PC-9 (cell line): ENCODE measurements at places on chromosomes 4 and X.

- DNase-seq, result no peak
Measured at GRCh38 chr4:23390246-23390645, 499.6 kb downstream of the PPARGC1A start.

DNA sequence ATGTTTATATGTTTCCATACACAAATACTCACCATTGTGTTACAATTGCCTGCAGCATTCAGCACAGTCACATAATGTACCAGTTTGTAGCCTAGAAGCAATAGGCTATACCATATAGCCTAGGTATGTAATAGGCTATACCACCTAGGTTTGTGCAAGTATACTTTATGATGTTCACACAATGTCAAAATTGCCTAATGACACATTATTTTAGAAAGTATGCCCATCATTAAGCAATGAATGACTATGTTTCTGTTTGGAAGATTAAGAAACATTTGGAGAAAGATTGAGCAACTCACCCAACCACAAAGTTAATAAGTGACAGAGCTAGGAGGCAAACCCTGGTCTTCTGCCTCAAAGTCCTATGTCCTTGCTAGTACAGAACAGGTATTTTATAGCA, 96.8 kb upstream of the GRIA3 start:
- no peak for DNase-seq

DNA sequence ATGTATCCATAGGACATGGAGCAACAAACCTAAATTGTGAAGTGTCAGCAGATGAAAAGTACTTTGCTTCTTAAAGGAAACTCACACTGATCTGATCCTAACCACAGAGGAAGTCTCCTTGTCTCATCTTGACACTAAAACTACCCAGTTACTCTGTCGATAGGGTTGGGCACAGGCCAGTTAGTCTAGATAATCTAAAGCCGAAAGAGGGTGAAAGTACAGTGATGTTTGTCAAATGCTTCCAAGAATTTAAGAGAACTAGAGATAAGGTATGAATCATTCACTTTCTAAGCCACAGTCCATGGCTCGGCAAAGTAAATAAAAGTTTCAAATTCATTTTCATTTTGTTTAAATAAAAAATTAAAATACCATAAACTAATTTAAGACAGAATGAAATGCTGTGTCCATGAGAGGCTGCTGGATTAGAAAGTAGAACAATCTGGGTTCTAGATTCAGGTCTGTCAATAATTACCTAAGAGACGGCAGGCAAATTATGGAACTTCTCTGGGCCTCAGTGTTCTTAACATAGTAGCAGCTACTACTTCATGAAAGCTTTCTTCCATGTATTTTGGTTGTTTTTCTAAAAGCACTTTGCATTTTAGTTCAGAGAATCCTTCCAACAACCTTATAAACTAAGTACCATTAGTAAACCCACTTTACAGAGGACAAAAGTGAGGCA, 176.7 kb downstream of the LDB2 start:
- no peak for DNase-seq

DNA sequence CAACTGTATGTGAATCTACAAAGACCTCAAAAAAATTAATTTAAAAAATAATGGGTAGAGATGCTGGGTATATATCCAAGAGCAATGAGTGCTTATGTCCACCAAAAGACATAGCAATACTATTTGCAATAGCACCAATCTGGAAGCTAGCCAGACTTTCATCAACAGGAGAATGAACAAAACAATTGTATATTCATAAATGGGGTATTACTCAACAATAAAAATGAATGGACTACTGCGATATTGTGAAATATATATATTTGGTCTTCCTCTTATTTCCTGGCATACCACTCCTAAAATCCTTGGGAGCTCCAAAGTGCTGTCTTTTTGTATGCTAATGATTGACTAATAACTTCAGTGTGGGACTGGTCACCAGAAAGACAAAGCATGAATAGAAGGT, 77.5 kb downstream of the MSN start:
- DNase-seq, result no peak

GRCh38 chrX:132426695-132427281, 62.0 kb downstream of the MBNL3 start:
- no peak for DNase-seq

GRCh38 chr4:78796526-78796925, 20.4 kb downstream of the BMP2K start:
- no peak for DNase-seq

- DNase-seq, result no peak
Measured at GRCh38 chr4:7291372-7292114, 99.2 kb downstream of the SORCS2 start.

- DNase-seq, result no peak
Measured at GRCh38 chr4:145868637-145869409, 69.8 kb downstream of the ZNF827 start.

GRCh38 chrX:46376246-46376885, 168.9 kb downstream of the ZNF674 start:
- peak; percentile 26 for DNase-seq

GRCh38 chr4:154743683-154744340, at the start of gene LRAT:
LRAT (plus strand) TSS chr4:154744000; CDS start chr4:154744327, 327 bp downstream.
- peak; percentile 81 for DNase-seq

GRCh38 chr4:100198061-100198460, 7.8 kb upstream of the DDIT4L start:
- DNase-seq, result no peak

DNA sequence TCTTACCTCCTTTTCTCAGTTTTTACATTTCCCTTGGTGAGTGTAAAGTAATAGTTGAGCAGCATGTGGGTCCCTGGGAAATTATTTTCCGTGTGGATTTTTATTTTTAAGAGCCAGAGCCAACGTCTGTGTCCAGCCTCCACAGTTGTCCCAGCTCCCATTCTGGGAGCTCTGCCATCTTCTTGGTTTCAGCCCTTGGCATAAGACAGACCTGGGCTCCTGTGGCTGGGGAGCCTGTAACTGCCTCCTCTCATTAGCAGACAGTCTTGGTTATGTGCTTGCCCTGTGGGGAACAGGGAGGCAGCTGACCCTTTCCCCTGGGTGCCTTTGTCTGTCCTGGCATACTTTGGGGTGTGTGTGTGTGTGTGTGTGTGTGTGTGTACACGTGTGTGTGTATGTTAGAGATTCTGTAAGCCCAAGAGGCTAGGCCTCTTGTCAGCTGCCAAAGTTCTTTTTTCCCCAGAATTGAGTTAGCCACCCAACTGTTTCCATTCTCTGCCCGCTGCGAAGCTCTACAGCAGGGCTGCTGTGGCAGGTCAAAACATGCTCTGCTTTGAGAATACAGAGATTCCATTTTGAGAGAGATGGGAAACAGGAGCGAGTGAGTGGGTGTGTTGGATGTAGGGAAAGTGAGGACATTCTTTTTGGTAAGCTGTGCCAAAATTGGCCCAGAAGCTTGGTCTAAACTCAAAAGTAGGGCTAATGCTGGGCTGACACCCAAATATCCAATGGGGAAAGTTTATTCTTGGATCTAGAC, 140.7 kb downstream of the TMEM164 start:
- DNase-seq, result no peak

GRCh38 chr4:138262469-138262868, 20.3 kb upstream of the SLC7A11 start:
- DNase-seq, result no peak

DNA sequence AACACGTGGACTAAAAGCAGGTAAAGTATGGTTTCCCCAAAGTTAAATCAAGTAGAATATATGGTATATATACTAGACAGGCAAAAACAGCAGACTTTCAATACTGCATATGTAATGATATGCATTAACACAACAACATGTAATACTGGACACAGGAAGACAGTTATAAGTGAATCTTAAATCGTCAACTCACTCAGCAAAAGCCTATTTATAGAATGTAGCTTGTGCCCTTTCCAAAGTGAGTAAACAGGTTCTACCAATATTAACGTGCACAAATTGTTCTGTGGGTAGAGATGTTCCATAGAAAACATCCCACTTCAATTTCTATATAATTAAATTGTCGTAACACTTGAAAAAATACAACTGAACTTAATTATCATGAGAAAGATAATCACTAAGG, 30.6 kb downstream of the FAM241A start:
- no peak for DNase-seq

DNA sequence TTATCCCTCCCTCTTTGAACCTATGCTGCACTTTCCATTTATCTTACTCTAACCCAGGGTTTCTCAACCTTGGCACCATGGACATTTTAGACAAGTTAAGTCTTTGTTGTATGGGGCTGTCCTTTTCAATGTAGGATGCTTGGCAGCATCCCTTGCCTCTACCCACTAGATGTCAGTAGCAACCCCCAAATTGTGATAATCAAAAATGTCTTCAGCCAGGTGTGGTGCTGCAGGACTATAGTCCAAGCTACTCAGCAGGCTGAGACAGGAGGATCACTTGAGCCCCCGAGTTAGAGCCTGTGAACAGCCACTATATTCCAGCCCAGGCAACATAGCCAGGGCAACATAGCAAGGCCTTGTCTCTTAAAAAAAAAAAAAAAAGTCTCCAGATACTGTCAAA, 7.0 kb downstream of the LRCH2 start:
- peak; percentile 63 for DNase-seq

GRCh38 chrX:20347481-20347880, 80.8 kb upstream of the RPS6KA3 start:
- no peak for DNase-seq

DNA sequence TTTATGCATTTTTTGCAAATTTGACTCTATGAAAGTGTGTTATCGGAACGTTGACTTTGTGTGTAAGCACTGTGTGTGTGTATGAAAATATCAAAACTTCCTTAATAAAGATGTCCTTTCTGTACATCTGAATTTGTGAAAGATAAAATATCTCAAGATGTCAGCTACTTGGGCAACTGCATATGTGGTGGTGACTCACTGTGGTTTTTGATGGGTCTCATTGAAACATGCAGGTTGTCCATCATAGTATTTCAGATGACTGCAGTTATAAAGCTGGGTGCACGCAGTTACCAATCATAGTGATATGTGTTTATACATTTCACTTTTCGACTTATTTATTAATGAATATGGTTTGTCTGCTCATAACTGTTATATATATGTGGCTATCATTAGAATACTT, 19.7 kb upstream of the BBS12 start:
- DNase-seq, result no peak

DNA sequence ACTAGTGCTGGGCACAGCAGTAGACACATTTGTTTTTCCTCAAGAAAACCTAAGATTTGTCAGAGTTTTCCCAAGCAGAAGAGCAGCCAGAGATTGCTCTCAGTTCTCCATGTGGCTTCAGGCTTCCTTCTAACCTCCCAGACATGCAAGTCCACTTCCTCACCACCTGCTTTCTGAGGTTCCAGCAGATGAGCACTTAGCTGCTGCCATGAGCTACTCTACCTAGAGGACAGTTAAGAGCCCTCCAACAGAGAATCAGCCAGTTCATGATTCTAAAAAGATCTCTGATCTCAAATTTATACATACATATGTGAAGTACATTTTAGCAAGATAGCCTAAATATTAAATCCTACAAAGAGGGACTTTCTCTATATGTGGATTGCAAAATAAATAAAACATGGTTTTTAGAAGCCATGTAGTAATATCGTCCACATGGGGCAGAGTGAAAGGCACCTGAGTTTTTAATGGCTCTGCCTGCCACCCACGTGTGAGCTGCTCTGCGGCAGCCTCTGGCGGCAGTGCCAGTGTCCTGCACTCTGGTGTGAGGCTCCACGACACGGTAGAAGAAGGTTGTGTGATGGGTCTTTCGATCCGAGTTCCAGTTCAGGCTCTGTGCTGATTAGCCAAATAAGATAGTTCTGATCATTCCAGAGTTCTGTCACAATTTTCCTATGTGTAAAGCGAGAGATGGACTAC, 10.3 kb downstream of the CYP4V2 start:
- no peak for DNase-seq

DNA sequence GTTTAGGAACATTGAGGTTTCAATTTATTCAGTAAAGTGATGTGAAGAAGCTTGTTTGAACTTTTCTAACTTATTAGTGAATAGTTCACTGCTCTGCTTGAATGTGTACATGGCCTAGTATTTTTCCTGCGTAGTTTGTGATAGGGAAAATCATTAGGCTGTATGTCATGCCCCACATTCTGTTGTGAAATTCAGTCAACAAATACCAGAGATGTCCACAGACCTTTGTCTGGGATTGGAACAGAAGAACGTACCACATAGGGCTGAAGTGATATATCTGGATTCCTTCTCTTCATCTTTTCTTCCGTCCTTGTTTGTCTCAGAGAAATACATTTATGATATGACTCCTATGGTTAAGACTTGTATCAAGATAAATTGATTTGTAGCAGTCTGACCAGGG, 88.8 kb upstream of the PLS3 start:
- DNase-seq, result no peak

- DNase-seq, result no peak
Measured at GRCh38 chr4:11817088-11817487, 388.4 kb upstream of the HS3ST1 start.

GRCh38 chr4:40662962-40663604, 33.4 kb upstream of the RBM47 start:
- DNase-seq, result peak; percentile 47

DNA sequence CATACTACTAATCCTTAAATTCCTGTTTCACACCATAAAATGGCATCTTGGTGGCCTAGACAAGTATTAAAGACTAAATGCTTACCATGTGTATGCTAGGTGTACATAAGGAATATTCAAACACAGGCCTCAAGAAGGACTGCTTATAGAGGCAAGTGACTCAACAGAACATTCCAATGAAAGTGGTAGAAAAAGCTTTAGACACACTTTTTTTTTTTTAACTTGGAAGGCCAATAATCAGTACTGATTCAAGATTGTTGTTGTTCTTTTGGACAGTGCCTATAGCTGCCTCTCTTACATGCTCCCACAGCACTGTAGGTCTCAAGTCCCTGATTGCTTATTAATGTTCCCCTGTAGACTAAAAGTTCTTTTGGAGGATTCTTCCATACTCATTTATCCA, 77.6 kb downstream of the FBXL5 start:
- DNase-seq, result no peak

DNA sequence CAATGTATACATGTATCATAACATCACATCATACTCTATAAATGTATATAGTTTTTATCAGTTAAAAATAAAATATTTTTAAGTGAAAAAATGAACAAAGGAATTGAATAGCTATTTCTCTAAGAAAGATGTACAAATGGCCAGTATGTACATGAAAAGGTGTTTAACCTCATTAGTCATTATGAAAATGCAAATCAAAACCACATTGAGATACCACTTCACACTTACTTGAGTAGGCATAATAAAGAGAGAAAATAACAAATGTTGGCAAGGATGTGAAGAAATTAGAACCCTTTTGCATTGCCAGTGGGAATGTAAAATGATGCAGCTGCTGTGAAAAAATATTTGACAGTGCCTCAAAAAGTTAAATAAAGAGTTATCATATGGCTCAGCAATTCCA, 95.5 kb downstream of the IRS4 start:
- no peak for DNase-seq

DNA sequence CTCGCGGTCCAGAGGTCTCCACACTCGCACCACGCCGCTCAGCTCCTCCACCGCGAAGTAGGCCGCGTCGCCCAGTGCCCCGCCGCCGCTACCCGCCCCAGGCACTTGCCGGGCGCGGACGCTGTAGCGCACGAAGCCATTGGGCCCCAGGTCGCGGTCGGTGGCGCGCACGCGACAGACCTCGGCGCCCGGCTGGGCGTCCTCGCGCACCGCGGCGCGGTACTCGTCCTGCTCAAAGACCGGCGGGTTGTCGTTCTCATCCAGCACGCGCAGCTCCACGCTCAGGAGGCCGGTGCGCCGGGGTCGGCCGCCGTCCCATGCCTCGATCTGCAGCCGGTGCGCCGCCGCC, 1.4 kb downstream of the DCHS2 start:
- DNase-seq, result no peak
